ENCODE measurements at places on chromosomes 6 and 20.

- DNase-seq, result no peak
Measured at GRCh38 chr6:118565311-118565960, 17.3 kb downstream of the PLN start.

DNA sequence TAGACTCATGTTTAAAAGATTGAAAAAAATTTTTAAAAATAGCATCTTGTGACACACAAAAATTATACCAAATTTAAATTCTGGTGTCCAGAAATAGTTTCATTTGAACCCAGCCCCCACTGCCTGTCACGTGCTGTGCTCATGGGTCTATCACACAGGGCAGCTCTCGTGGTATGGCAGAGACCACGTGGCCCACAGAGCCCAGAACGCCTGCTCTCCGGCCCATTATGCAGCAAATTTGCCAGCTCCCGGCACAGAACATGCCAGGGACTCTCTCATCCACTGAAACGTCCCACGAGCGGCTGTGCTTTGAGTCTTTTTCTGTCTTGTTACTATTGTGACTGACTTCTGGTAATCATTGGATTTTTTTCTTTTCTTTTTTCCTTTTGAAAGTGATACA lies 224.3 kb downstream of the TTLL2 start:
- DNase-seq, result no peak

DNA sequence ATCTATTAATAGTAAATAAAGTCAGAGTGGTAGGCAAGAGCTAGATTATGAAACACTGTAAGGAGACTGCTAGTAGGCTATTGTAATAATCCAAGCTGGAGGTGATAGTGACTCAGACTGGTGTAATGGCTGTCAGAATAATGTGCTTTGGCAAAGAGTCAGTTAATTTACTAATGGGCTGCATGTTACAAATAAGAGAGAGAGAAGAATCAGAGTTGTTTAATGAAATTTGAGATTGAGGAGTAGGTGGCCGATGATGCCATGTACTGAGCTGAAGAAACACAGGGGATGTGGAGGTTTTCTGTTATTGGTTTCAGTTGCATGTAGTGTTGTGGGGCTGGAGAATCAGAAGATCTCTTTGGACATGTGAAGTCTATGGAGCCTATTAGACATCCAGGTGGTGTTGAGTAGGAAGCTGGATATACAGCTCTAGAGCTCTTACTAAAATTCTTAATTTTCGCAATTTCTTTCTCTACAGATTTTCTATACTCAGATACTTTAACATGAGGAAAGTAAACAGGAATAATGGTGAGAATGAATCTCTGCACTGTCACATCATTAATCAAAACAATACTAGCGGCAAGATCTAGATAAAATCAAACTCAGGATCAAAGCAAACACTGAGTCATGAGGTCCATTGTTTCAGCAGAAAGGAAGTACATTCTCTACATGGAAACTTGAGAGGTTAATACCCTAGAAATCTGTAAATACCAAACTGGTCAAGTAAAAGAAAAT lies 167.7 kb downstream of the SIM1 start:
- DNase-seq, result no peak

- DNase-seq, result no peak
Measured at GRCh38 chr20:64223526-64224067, 32.0 kb upstream of the PCMTD2 start.

DNA sequence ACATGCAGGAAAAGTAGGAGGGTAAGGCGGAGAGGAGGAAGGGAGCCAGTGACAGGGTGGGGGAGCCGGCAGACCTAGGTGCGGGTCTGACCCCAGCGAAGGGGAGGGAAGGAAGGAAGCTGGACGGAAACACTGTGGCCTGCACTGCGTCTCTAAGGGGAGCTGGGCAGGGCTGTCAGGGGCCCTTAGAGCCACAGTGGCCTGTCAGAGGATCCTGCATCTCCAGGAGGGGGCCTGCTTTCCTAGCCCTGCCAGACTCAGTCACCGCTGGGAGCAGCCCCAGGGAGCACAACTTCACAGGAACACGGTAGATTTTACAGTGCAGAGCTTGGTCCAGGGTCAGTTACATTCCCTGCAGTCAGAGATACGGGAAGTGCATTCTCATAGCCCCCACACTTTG lies 118.2 kb downstream of the PACRG start:
- DNase-seq, result no peak

GRCh38 chr20:4073852-4074741 lies 58.7 kb upstream of the RNF24 start:
- no peak for DNase-seq

- DNase-seq, result peak; percentile 44
Measured at GRCh38 chr20:408843-409696, 971 bp downstream of the RBCK1 start.

GRCh38 chr6:42078386-42078785 lies 28.1 kb downstream of the TAF8 start:
- DNase-seq, result no peak

All from CMK (cell line).